AG08395 (cell line): ENCODE measurements at places on chromosomes 13 and 19.

GRCh38 chr13:32426990-32427851 lies 709 bp downstream of the N4BP2L1 start:
- no peak for DNase-seq

- peak; percentile 67 for DNase-seq
Measured at GRCh38 chr13:47437406-47437805, 540.6 kb upstream of the HTR2A start.

DNA sequence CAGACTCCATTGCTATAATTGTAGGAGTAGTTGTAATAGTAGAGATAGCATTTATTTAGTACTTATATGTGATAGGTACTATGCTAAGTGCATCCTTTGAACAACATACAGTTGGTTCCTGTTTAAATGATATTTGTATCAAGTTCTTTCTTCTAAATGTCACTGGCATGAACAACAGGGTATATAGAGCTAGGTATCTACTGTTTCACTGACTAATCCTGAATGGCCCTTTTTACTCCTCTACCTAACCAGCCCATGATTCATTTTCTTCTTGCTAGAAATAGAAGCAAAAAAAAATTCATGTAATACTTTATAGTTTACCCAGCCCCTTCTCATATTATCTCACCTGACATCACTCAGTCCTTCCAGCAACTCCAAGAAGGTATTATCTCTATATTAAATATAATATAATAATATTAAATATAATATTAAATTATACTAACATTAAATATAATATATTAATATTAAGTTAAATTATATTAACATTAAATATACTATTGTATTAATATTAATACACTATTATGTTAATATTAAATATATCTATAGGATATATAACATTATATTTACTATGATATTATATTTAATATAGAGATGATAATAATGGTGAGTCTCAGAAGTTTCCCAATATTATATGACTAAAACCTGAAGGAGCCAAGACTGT lies 74.2 kb downstream of the FRY start:
- no peak for DNase-seq

GRCh38 chr13:20609145-20609544 lies 42.2 kb downstream of the IFT88 start:
- DNase-seq, result peak; percentile 11

DNA sequence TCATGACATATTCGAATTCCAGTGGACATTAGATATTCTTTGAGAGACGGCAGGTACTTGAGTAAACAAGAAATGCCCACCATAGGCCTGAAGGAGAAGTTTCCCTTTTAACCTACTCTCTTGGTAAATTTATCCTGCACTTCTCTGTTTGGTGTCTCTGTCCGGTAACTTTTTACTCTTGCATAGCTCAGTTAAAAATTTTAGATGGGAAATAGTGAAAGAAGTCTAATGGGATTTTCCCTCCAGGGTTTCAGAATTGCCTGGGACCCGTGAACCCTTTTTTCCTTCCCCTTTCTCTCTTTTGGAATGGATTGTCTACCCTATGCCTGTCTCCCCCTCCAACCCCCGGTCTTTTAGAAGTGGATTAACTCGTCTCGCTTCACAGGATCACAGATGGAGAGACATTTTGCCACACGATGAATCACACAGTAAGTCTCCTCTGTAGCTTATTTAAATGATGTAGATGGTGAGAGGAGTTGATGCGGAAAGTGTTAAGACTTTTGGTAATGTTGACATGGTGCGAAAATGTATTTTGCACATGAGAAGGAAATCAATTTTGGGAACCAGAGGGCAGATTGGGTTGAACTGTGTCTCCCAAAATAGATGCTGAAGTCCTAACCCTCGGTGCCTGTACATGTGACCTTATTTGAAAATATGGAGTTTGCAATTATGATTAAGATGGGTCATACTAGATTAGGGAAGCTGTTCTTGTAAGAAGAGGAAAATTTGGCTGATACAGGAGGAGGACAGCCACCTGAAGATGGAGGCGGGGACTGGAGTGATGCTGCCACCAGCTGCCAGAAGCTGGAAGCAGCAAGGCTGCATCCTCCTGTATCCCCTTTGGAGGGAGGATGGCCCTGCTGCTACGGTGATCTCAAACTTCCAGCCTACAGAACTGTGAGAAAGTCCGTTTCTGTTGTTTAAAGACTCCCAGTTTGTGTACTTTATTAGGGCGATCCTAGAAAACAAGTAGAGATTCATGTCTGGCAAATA lies 711 bp upstream of the MIPEP start:
- DNase-seq, result peak; percentile 14

- no peak for DNase-seq
Measured at GRCh38 chr19:4338441-4339355, at the start of gene STAP2. TSS of gene STAP2 (minus strand) at chr19:4338827. CDS start at chr19:4338753, 74 bp downstream.

DNA sequence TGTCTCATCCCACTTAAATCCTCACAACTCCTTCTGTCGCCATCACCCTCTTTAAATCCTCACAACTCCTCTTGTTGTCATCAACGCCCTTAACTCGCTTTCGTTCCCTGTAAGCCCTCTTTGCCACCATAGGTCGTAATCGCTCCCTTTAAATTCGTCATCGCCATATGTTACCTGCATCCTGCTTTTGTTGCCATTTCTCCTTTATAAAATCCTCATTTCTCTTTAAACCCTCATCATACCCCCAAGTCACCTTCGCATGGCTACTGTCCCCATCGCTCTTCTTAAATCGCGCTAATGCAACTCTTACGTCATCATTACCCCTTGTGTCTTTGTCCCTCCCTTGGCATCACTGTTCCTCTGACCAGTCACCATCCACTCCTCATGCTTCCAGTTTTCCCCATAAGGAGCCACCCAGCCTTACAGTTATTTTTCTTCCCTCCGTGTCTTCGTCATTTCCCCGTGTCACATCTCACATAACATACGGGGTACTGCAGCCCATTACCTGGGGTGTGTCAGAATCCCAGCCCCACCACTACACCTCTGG lies 539 bp downstream of the PLD3 start:
- peak; percentile 55 for DNase-seq

- no peak for DNase-seq
Measured at GRCh38 chr13:49185264-49185663, 34.9 kb upstream of the MLNR start.

DNA sequence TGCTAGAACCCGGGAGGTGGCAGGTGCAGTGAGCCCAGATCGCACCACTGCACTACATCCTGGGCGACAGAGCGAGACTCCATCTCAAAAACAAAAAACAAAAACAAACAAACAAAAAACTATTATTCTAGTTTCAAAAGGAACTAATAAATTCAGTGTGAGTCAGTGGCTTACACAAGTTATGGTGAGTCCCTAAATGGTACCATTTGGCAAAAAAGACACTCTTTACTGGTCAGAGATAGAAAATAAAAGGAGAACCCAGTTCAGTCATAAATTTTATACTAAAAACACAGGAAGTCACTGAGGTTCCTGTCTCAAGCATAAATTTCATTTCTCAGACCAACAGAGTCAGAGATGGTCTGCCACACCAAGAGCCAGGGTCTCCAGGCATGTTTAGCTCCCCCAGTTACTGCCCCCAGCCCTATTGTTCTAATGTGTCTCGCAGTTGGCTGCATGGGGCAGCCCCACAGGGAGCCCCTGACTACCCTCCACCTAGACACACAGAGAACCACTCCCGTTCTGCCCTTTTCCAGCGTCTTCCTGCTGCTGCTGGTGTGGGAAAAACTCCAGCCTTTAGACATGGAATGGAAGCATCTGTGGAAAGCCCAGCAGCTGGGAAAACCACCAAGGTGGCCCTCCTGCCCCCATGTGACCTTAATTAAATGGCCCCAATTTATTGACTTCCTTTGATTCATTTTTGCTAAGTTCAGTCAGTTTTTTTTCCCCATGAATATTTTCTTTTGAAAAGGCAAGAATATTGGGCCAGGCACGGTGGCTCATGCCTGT lies 12.2 kb downstream of the THSD1 start:
- DNase-seq, result no peak

DNA sequence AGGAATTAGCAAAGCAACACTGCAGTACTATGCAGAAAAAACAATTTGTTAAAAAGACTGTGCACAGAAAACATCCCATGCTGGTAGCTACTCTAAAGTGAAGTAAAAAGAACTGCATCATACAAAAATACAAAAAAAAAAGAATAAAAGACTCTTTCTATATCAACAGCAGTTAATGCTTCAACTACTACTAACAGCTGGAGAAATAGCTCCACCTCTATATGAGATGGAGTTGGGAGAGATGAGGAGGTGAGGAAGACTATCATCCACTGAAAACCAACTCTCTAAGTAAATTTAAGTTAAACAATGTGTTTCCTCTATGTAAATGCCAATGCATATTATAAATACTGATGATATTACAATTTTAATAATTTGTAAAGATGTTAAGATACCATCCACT lies 1.8 kb downstream of the ZC3H13 start:
- no peak for DNase-seq

GRCh38 chr19:33157906-33158305 lies 26.0 kb downstream of the WDR88 start:
- DNase-seq, result no peak

DNA sequence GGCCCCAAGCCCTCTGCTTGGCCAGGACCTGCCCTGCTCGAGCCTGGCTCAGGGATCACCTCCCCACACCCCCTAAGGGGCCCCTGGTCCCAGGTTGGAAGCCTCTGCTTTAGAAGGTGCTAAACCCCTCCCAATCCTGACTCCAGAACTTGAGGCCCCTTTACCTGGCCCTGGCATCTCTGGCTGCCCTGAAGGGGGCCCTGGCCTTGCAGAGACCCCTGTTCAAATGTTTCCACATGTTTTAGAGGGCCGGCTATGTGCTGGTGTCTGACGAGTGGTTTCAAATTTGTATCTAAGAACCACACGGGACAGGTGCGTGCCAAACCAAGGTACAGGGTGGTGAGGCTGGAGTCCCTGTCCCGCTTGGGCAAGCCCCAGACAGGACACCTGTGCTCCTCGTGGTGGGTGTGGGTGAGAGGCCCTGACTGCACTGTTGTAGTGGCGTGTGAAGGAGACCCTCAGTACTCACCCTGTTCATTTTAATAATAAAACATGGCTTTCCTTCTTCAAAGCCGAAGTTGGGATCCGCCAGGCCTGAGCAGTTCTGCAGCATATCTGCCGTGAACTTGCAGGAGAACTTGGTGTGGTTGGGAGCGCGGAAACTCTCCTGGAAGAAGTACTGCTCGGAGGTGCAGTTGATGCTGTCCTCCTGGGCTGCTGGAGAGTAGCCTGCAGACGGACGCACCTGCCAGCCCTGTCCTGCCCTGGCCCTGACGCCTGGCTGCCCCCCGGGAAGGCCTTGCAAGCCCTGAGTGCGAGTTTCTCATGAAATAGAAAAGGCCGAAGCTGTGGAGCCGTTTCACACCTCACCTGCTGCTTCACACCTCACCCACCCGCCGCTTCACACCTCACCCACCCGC lies 5.4 kb downstream of the ATP4B start:
- DNase-seq, result no peak

DNA sequence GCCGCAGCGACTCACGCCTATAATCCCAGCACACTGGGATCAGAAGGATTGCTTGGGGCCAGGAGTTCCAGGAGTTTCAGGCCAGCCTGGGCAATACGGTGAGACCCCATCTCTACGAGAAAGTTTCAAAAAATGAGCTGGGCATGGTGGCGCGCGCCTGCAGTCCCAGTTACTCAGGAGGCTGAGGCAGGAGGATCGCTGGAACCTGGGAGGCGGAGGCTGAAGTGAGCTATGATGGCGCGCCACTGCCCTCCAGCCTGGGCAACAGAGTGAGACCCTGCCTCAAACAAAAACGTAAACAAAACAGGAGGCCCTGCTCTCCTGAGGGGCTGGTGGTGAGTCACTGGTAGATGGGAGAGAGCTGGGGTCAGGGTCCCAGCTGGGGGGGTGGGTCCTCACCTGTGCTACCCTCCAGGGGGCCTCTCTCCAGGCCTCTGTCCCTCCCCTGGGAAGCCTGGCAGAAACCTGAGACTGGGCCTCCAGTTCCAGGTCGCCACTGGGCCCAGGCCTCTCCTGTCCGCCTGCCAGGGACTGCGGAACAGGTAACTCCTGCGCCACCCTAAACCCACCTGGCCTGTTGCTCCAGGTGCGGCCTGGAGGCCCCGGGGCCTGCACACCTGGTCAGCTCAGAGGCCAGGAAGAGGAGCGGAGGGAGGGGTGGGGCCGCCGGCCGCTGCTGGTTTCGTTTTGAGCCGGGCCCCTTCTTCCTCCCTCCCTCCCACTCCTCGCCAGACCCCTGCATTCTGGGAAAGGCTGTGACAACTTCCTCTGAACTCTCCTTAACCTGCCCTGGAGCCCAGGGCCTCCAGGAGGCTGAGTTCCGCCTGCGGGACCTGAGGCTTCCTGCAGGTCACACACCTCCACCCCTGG lies 17.2 kb upstream of the ZBTB7A start:
- DNase-seq, result no peak

DNA sequence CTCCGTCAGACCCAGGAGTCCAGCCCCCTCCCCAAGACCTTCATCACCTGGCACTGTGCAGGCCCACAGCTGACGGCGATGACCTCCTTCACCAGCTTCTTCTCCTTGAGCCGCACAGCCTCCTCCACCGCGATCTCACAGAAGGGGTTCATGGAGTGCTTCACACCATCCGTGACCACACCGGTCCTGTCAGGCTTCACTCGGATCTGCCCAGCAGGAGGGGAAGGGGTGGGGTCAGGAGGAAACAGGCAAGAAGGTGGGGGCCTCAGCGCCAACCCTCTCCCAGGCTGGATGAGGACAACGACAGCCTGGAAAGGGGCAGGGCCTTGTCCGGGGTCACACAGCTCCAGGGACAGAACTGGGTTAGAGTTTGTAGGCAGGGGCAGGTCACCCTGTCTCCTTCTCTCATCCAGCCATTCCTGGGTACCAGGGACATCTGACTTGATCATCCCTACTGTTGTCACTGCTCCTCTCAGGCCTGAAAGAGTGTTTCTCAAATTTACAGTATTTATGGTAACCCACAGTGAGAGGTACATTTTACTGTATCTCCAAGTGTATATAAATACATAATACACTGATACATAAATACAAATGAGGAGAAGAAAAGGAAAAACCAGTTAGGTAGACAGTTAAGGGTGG lies 12.0 kb downstream of the ETFB start:
- no peak for DNase-seq

- no peak for DNase-seq
Measured at GRCh38 chr13:110923777-110924638, 9.1 kb upstream of the ANKRD10 start.
